ENCODE measurements at places on chromosomes 2 and 18.

- DNase-seq = no peak
Measured at GRCh38 chr2:222919841-222920526, 59.1 kb downstream of the ACSL3 start.

GRCh38 chr2:122433123-122433754 lies 677.8 kb downstream of the TSN start:
- no peak for DNase-seq

DNA sequence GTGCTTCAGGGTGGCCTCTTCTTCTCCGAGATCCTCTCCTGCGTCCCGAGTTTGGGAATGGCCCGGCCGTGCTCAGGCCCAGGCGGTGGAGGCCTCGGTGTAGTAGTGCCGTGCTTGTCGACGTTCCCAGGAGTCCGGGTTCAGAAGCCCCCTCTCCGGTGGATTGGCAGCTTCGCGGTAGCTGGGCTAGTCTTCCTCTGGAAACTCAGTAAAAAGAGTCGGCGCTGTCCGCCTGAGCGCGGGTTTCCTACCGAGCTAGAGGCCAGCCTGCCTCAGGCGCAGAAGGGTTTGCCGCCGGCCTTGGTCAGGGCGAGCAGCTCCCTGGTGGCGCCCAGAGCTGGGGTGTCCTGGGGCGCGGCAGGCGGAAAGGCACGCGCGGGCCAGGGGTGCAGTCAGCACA lies 3.2 kb downstream of the RALBP1 start:
- no peak for DNase-seq

DNA sequence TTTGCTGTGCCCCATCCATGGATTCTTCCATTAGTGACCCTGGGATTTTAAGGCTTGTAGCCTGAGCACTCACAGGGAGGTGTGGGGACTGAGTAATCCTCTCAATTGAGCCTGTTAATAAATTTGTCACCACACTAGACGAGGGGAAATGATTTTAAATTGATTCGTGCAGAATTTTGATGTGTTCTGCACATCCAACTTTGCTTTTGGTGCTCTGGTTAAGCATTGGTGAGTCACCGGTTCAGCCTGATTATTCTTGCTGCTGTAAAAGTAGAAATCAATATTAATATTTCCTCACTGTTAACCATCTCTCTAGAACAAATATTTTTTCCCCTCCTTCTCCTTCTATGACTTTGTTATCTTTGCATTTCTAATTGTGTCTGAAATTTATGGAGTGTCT lies 482.0 kb downstream of the TSN start:
- no peak for DNase-seq

- DNase-seq = no peak
Measured at GRCh38 chr2:222514901-222515300, 90.6 kb downstream of the SGPP2 start.

DNA sequence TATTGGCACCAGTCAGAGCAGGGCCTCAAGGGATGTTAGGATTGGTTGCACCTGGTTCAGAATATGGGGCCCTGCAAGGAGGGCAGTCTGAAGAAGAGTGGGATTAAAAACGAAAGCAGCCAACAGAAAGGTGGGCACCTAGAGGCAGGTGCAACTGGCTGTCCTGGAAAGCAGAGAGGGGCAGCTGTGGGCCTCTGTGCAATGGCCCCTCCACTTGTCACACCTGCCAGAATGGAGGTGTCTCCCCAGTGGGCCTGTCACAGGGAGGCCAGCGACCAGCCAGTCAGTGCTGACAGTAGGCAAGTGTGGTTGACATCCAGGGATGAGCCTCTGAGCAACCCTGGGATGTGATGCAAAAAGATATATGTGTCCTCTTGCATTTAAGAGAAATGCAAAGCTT lies 37.7 kb downstream of the INPP4A start:
- DNase-seq = no peak
